ENCODE measurements at places on chromosomes 5 and 9.

GRCh38 chr5:127411381-127411780, 106.1 kb upstream of the PRRC1 start:
- no peak for DNase-seq

DNA sequence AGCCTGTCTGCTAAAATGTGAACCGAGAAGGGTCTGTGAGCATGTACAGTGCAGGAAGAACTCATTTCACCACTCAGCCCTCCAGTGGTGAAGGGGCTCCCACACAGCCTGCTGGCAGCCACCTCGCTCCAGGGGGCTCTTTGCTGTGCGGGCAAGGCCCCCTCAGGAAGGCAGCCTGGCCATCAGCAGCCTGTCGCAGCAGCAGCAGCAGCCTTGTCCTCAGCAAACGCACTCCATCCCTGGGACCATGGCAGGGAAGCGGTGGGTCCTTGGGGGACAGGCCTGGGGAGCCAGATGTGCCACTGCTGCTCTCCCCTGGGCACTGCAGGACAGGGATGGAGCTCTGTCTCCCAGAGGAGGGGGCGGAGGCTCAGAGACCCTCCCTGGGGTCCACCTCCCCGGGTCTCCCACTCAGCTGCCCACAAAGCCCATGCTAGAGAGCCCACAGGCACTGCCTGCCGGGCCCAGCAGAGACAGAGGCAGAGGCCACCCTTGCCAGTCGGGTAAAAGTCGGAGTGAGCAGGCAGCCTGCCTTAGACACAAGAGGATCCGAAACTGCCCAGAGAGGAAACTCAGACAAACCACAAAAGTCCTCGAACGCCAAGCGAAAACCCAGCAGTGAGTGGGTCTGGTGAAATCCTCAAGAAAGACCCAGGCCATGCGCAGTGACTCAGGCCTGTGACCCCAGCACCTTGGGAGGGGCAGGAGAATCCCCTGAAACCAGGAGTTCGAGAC, 8.0 kb downstream of the BRD3 start:
- no peak for DNase-seq

DNA sequence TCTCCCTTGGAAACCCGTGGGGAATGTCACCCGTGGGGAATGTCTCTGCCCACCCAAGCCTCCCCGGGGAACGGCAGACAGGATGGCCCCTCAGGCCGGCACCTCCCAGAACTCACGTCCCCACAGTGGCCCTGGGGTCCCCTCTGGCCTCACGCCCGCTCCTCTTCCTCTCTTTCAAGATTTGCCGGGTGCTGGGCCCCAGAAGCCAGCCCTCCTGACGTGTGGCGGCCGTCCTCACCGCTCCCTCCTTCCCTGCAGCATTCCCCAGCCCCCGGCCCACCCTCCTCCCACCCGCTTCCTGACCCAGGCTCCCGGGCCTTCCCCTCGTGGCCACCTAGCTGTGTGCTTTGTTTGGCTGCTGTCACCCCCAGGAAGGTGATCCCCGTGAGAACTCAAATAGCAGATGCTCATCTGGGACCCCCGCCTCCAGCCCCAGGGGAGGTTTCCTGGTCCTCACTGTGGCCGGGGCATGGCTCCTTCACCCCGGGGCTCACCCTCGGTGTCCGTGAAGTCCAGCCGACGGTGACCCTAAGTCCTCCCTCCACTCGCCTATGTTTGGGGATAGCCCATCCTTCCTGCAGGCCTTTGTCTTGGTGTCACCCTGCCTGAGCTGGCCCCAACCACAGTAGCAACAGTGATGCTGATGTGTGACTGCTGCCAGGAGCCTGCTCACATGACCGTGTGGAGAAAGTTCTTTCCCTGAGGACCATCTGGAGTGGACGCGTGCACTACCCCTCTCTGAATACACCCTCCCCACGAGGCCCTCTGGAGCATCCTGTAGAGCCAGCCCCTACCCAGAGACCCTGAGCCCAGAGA, 163.3 kb upstream of the IER5L start:
- no peak for DNase-seq

- DNase-seq: no peak
Measured at GRCh38 chr9:133384736-133385321, 8.7 kb downstream of the STKLD1 start.

DNA sequence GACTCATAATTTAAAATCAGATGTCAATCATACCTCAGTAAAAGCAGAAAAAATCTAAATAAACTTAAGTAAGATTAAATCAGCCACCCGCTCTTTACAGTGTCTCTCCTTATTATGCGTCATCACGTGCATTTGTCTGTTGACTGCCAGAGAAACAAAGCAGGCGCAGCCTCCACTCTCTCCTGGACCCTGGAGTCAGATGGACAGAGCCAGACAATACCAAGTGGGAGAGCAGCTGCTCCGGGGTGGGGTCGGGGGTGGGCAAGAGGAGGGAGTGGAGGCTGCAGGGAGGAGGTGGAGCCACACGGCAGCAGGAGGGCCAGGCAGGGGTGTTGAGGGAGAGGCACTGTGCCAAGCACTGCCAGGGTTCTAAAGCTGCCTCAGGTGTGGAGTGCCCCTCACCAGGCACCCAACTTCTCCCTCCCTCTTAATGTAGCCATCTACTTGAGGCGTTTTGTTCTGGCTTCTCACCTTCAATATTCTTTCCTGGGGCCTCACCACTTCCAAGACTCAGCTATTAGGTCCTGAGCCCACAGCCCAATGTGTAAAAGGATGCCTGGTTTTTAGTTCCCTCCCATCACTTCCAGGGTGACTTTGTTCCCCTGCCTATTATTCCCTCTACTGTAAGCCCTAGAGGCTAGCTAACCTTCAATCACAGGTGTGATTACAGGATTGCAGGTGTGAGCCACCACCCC, 96.3 kb downstream of the GLDC start:
- DNase-seq: no peak

All from stimulated activated CD8-positive, alpha-beta memory T cell treated with anti-CD3 and anti-CD28 coated beads, Interleukin-7, amount 100 ng/mL, for 48 hours (primary cell).